ENCODE measurements at places on chromosomes 11 and 22.

DNA sequence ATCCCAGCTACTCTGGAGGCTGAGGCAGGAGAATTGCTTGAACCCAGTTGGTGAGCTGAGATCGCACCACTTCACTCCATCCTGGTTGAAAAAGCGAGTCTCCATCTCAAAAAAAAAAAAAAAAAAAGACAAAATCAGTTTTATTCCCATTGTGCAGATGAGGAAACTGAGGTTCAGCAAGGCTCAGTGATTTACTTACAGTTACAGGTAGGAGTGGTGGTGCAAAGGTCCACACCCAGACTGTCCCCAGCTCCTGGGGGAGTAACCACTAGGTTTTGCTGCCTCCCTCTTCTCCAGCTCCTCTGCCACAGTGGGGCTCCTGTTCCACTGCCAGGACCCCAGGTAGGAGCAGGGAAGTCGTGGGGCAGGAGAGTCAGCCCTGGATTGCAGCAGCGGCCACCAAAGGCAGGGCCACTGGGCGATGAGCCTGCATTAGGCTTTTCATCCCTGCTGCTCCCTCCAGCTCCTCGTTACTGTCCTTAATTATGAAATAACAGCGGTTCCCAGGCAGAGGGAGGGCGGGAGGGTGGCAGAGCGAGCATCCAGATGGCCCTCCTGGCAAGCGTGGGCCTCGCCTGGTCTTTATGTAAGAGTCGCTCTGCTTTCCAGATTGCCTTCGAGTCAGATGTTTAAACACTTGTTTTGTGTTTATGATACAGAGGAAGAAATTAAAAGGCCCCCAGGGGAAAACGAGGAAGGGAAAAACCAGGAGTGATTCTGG is 15.5 kb upstream of the RASD2 start:
- DNase-seq: no peak

DNA sequence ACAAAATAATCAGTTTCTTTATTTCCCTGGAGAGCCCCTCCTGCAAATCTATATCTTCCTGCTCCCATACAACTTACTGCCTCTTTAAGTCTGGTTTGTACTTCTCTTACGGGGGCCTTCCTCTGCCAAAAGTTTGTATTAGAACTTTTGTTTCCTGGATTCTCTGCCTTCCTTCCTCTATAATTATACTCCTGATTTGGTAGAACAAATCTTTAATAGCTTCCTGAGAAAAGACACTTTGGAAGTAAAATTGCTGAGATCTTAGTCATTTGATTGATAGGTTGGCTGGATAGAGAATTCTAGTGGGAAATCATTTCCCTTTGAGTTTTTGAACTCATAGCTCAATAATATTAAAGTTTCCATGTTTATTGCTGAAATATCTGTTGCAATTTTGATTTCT is 499.2 kb downstream of the RAB38 start:
- no peak for DNase-seq

GRCh38 chr11:121465709-121466062 is 12.9 kb upstream of the SORL1-AS1 start:
- no peak for DNase-seq

GRCh38 chr11:103610435-103610834 is 426.0 kb upstream of the DDI1 start:
- DNase-seq: no peak

DNA sequence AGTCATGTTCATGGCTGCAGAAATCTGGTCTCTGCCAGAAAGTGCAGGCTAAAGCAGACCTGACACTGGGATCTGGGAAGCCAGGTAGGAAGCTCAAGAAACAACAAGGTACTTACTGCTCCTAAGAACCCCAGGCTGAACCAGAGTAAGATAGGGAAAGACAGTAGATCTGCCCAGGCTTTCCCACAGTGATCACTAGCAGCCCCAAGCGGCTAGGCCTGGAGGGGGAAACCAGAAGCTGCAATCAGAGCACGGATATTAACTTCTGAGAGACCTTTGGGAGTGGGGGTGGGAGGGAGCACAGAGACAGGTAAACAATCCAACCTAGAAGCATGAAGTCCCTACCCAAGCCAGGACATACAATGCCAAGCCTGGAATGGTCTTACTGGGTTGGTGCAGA is 135.2 kb upstream of the C11orf58 start:
- DNase-seq: no peak

- DNase-seq: no peak
Measured at GRCh38 chr22:29300807-29301601, 5.4 kb upstream of the GAS2L1 start.

- no peak for DNase-seq
Measured at GRCh38 chr11:74357449-74357848, 40.8 kb downstream of the PGM2L1 start.

GRCh38 chr11:44235765-44236201 is 74.2 kb downstream of the ALX4 start:
- no peak for DNase-seq

DNA sequence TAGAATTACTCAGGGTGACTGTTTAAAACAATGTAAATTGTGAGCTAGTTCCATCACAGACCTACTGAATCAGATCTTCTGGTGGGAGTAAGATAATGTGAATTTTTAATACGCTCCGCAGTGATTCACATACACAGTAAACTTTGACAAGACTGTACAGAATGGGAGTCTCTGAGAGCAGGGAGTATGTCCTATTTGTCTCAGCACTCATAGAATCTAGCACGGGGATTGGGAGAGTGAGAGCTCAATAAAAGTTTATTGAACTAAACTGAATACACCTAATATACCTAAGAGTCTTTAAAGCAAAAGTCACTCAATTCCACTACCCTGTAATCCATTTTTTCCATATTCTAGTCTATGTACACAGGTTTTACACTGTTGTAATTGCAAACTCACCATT is 11.2 kb upstream of the GAB2 start:
- DNase-seq: no peak

DNA sequence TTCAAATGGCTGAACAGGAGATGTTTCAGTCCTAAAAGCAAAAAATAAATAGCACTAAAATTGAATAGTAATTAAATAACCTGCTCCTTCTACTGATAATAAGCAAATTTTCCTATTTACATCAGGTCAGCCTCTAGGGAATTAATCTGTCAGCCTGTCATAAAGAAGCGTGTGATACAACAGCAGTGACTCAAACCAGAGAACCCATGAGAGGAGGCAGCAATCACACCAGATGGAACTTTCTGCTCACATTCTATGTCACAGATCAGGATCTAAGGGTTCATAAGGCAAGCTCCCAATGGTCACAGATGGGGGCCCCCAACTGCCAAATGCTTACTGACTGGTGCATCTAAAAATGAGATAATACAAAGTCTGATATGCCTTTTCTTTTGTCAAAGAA is 41.1 kb downstream of the RBFOX2 start:
- no peak for DNase-seq

GRCh38 chr11:94089341-94089740 is 39.3 kb upstream of the PANX1 start:
- DNase-seq: peak; percentile 25

GRCh38 chr11:63837027-63837688 is 1.8 kb upstream of the MARK2 start:
- DNase-seq: no peak

GRCh38 chr11:95461858-95462257 is 230.9 kb upstream of the SESN3 start:
- no peak for DNase-seq

DNA sequence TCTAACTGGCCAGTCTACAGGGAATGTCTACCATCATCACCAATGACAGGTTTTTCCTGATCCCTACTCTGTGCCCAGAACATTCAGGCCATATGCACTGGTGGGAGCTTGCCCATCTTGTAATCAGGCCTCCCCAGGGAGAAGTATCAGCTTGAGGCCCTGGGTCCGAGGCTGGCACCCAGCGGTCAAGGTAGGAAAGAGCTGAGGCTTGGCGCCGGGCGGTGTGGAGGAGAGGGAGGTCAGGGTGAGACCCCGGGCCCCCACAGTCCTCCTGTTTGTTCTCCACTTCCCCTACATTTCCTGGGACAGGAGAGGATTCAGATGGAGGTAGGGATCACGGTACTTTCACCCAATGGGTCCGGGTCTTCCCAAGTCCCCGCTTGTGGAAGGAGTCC is 15.5 kb downstream of the TSKU start:
- DNase-seq: no peak

DNA sequence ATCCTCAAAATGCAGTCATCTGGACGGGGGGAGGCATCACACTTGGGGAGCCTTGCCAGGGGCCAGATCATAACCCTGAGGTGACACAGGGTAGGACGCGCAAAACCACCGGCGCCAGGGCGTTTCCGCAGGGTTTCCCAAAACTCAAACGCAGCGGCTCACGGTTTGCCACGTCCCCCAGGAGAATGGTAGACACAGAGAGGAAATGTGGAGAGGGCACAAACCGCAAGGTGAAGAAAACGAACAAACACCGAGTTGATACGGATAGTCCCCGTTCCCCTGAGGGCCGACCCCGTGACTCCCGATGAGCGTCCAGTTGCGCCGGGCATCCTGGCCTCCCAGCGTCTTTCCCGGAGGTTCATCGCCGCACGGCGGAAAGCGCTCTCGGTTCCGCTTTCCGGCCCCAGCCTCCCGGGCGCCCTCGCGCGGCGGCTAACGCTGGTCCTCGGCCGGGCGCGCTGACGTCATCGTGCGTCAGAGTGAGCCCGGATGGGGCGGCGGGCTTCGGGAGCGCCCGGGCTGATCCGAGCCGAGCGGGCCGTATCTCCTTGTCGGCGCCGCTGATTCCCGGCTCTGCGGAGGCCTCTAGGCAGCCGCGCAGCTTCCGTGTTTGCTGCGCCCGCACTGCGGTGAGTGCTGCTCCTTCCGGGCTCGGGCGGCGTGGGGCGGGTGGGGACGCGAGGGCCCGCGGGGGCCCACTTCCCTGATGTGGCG is at the start of gene BIRC2:
Gene BIRC2 (plus strand): TSS at position 467 of the 714 bp plus-strand sequence. CDS start 2,641 bp downstream, outside the sequence.
- DNase-seq: peak; percentile 50

GRCh38 chr11:100612766-100613165 is 74.3 kb upstream of the ARHGAP42 start:
- no peak for DNase-seq

- DNase-seq: no peak
Measured at GRCh38 chr22:22488736-22489135, 19.8 kb downstream of the ZNF280B start.

DNA sequence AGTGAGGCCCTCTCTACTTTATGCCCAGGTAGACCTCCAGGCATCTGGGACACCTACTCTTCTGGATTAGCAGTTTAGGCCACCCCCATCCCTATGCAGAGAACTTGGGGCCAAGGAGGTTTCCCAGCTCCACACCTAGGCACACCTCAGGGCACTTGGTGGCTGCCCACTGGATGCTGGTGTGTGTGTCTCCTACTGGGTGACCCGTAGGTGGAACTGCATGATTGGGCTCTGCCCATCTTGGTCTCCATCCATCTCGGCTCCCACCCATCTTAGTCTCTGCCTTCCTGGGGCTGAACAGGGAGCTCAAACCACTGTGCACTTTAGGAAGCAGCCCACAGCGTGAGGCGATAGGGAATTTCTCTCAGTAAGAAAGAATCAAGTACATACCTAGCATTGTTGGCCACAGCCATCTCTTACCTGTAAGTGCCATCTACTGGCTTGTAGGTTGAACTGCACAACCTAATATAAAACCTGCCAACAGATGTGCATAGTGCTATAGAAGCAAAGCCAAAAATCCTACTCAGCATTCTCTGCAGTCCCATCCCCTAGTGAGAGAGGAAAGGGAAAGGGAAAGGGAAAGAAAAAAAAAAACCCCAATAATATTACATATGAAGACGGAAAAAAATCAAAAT is 61.6 kb upstream of the PTPN5 start:
- DNase-seq: peak; percentile 25

DNA sequence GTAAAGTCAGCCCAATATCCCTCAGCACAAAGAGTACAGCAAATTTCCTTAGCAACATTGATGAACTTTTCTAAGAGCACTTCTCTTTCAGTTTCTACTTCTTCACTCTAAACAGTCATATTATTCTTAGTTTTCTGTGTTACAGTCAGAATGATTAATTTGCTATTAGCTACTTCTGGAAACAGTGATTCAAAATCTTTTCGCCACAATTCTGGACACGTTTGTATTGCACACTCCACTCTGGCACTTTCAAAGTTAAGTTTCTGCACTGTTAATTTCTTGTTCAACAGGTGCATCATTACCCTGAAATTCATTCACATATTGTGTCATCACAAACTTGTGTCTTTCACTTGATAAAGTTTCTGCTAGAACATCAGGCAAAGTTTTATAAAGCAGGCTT is 22.5 kb downstream of the ABTB2 start:
- no peak for DNase-seq

DNA sequence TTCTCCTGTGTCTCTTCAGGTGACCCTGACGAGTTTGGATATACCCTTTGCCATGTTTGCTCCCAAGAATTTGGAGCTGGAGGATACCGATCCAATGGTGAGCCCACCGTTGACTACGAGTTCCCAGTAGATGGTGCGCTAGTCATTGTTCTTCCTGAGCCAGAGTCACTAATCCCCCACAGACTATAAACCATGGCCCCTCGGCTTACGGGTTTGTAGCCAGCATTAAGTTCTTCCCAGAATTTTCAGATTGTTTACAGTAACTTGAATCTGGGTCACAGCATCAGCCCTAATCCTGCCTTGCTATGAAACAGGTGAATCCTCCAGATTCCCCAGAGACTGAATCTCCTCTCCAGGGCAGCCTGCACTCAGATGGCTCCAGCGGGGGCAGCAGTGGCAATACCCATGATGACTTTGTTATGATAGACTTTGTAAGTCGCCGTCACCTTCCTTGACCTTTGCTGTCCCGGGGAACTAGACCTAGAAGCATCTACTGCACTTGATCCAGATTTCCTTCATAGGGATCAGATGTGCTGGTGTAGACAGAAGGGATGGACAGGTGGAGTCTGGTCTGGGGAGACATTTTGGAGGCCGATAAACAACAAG is 31.8 kb downstream of the ARHGAP1 start:
- DNase-seq: no peak

- no peak for DNase-seq
Measured at GRCh38 chr22:50447576-50448551, 27.0 kb downstream of the SBF1 start.

DNA sequence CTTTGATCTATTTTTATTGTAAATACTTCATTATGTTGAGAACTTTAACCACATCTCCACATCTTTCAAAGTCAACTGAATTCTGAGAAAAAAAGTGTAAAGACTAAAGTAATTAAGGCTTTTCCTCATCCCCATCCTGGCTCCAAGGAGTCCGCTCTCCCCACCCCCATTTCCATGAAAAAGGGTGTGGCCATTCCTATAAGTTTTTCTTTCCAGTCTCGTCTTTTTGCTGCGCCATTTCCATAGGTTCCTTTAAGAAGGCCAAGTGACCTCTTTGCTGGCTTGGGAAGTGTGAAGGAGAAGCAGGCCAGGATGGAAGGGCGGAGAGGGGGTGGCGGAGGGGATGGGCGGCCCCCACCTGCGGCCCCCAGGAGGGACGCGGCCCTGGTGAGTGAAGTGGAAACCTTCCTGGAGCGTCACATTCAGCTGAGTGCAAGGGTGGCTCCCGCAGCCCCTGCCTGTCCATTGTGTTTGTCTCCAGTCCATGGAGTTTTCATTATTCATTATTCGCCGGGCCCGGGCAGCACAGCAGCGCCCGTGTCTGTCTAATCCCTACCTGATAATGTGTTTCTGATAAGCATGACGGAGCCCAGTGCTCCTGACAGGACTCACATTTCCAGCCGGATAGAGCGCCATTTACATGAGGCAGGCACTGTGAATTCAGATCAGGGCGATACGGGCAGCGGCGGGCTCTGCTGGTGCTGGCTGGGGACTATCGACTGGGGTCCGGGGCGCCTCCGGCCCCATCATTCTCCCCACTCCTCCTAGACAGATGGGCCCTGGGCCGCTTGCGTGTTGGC is 739.8 kb downstream of the OPCML start:
- no peak for DNase-seq

GRCh38 chr11:76206327-76207081 is at the start of gene WNT11:
TSS of gene WNT11 (minus strand) at chr11:76206502. CDS start at chr11:76206407, 95 bp downstream.
- no peak for DNase-seq
